ENCODE measurements at places on chromosomes 1 and 21.

DNA sequence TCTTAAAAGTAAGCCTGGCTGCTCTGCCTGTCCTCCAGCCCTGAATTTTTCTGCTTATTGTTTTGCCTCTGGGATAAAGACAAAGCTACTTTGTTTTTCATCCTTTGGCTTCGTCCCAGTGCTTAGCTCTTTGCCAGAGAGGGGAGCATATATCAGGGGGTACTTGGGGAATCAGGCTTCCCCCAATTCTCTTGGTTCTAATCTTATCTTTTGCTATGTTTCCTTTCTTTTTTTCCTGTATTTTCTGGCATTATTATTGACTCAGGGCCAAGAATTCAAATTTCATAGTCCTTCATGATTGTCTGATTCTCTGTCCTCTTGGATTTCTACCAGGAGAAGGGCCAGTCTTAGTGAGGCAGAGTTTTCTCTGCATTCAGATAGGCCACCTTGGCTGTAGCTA is 51.2 kb downstream of the GIPC2 start:
- no peak for DNase-seq

- no peak for DNase-seq
Measured at GRCh38 chr1:43449708-43450069, 4.0 kb downstream of the HYI start.

DNA sequence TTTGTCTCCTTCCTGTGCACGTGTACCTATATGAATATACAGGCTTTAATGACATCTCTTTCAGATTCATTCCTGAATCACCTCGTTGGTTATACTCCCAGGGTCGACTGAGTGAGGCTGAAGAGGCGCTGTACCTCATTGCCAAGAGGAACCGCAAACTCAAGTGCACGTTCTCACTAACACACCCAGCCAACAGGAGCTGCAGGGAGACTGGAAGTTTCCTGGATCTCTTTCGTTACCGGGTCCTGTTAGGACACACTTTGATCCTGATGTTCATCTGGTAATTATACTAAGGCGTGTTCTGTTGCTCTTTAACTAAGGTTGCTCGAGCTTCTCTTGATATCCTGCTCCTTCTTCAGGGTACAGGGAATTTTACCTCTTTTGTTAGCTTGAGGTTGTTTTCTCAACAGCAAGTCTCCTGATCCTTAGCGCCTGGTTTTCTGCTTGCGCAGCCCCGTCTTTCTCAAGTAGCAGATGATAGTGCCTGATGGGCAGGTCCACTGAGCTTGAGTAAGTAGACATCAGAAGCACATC is 55.1 kb downstream of the SLC22A15 start:
- DNase-seq = no peak

- no peak for DNase-seq
Measured at GRCh38 chr1:151570819-151571218, 30.7 kb downstream of the TUFT1 start.

DNA sequence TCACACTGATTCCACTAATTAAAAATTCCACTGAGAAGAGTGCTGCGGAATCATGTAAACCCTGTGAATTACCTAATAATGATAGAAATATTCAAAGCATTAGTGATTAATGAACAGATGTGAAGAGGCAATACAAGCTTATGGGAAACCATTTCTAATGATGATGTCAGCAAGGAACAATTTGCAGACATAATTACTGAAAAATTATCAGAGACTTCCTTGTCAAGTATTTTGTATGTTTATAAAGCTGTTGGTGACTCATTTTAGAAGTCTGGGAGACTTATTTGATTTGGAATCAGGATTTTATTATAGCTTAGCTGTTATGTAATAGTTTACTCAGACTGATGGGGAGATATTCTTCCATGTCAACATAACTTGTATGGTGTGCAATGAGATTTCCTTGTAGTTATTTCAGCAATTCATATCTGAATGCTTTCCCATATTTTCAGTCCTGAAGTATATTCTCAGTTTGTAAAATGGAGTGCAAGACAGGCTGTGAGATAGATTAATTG is 135.5 kb downstream of the TGFB2 start:
- DNase-seq = no peak

DNA sequence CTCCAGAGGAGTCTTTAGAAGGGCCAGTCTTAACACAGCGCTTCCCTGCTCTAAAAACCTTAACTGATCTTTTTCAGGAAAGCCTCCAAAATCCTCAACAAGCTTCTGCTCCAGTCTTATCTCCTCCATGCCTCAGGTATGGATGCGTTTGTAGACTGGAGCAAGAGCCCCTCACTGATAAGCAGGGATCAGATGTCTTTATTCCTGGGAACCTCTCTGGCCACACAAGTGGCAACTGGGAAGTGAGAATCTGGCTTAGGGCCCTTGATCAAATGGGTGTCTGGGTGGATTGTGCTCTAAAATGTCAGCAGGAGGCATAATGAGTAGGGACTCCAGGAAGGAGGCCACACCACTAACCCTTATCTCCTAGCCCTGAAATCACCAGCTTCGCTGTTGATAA is 1.4 kb downstream of the ZBTB8A start:
- no peak for DNase-seq

- no peak for DNase-seq
Measured at GRCh38 chr1:19973616-19974015, 5.8 kb downstream of the PLA2G2A start.

DNA sequence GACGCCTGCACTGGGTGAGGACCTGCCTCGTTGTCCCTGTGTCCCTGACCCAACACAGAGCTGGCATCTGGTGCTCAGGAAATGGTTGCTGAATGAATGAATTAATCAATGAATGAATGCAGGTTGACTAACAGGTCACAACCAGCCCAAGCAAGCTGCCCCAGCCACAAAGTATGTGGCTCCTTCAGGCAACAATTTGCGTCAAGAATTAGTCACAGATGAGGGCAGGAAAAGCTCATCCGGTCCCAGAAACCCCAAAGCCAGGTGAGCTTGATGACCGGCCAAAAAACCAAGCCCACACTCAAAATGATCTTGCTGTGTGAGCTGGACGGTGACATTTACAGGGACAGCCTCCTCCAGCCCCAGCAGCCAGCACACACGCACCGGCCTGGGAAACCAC is 40.6 kb upstream of the GPR153 start:
- peak; percentile 14 for DNase-seq

GRCh38 chr1:244368279-244368678 is 83.4 kb downstream of the ADSS2 start:
- DNase-seq = no peak

DNA sequence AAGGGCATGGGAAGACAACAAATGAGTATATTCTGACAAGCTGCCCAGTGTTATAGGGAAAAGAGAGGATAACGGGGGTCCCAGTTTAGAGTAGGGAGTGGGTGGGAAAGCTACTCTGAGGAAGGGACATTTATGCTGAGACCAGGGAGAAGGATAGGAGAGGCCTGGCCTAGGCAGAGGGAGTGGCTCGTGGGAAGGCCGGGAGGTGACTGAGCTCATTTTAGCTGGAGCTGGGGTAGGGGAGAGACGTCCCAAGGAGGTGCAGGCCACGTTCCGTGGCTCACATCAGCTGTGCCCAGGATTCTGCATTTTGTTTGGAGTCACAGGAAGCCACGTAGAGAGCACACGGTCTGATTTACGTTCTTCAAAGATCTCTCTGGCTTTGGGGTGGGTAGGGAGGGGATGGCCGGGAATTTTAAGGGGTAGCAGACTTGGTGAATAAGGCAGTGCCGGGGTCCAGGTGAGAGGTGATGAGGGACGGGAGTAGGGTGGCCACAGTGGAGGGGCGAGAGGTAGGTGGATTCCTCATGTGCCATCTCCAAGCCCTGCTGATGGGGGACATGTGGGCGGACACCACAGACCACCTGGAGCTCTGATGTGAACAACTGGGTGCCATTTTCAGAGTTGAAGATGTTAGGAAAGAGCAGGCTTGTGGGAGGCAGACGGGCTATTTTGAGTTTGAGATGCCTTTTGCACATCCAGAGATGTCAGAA is 4.7 kb downstream of the TINAGL1 start:
- DNase-seq = no peak

- DNase-seq = no peak
Measured at GRCh38 chr1:77776007-77776700, 3.3 kb upstream of the MIGA1 start.

DNA sequence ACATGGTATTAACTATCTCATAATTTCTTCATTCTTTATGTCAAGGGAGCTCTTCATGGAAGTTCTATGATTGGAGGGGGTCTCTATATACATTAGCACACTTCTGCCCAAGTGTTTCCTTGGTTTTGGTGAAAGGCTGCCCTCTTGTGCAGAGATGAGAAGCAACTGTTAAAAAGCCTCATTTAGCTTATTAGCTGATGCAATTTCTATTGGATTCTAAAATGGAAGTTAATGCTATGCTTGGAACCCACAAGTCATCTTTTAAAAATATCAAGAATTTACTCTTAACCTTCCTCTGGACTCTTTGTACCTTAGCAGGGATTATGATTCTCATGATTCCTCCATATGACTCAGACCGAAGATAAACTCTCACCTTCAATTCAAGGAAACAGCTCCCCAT is 328.9 kb downstream of the PTBP2 start:
- no peak for DNase-seq

DNA sequence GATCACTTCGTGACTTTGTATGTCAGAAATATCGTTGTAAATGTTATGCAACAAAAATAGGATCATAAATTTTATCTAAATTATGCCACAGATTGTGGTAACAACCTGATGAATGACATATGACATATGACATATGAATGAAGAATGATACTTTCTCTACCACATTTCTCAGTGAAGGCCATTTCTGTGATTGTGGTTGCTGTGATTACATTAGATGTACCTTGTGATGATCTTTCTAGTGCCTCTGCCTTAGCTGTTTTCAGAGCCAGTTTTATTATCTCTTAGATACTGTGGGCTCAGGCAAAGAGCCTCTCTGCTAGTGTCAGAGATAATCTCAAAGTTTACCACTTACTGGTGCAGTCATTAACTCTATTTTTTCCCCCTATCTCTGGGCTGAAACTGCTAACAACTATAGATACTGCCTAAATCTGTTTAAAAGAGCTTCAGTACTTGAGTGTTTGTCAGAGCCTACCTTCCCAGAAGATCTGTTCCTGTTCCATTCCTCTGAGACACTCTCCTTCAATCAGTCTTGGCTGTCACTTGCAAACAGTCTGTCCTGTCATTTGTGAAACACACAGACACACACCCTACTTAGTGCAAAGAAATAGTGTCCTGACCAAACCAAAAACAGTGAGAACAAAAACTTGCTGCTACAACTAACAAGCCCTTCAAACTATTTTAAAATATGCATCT is 55.5 kb downstream of the HMCN1 start:
- DNase-seq = no peak

- DNase-seq = peak; percentile 38
Measured at GRCh38 chr1:12434174-12434573, 183.8 kb downstream of the DHRS3 start.

DNA sequence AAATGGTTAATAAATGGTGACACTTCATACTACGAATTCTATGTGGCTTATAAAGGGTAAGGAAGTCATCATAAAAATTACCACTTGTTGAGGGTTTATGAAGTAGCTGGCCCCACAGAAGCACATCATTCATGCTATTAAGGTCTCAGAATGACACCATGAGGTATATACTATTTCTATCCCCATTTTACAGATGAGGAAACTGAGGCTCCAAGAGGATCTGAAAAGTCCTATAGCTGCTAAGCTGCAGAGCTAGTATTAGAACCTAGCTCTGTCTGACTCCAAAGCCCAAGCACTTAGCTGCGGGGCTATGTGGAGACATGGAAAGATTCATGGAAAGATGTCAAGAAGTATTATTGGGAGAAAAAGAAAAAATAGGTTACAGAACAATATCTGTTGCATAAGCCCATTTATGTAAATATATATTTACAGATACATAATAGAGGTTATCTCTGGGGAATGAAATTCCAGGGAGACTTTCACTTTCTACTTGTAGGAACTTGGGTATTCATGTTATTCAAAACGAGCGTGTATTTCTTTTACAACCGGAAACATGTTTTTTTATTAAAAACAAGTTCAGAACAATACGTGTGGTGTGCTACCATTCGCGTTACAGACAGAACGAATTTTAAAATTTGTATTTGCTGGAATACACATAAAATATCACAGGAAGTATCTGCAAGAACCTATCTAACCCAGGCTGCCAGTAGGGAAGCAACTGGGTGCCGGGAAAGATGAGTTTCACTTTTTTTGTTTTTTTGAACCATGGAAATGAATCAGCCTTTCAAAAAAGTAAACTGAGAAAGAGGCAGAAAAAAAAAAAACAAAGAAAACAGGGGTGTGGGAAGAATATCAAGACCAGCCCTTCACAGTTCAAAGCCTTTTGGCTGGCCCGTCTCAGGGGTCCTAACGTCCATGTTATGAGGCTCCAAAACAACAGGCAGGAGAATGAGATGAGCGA is 13.4 kb downstream of the SPOCD1 start:
- DNase-seq = no peak

GRCh38 chr1:193951984-193952383 is 765.6 kb upstream of the B3GALT2 start:
- no peak for DNase-seq

GRCh38 chr1:70247768-70248167 is 26.6 kb downstream of the SRSF11 start:
- DNase-seq = no peak

DNA sequence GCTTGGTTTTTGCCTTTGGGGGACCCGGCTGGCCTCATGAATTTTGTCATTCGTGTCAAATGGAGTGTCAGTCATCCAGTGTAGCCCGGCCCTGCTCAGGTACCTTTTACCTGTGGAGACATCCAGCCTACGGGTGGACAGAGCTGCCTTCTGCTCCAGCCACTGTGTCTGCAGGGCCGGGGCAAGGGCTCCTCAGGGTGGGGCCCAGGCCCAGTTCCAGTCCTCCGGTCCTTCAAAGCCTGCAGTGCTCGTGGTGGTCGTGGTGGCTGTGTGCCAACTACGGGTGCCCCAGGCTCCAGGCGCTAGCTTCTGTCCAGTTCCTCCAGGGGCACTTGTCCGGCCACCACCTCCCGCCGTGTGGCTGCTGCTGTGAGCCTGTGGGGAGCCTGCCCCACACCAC is 54.8 kb downstream of the TRIM11 start:
- no peak for DNase-seq

DNA sequence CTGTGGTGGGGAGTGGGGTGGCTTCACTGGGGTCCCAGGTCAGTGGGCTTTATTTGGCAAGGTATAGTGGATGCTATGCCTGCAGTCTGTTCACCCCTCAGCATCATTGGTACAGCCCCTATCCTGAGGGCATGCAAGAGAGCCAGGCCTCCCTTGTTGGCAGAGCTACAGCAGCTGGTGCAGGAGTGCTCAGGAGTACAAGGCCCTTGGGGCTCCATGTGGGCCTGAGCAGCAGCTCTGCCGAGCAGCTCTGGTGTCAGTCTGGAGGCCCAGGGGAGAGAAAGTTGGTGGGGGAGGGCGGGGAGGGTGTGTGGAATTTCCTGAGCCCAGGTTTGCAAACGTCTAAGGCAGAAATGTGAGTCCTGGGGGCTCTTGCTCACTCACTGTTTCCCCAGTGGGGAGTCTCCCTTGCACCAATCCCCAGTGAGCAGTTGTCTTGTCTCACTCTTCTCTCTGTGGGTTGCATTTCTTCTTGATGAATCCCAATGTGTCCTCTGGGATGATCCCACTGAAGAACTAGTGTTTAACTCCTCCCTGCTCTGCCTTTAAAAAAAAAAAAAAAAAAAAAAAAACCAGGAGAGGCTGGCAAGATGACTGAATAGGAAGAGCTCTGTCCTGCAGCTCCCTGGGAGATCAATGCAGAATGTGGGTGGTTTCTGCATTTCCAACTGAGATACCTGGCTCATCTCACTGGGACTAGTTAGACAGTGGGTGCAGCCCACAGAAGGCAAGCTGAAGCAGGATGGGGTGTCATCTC is 39.5 kb upstream of the CYP4X1 start:
- DNase-seq = no peak

- no peak for DNase-seq
Measured at GRCh38 chr1:230381585-230381984, 44.5 kb downstream of the PGBD5 start.

- DNase-seq = no peak
Measured at GRCh38 chr1:23613191-23614031, 54.1 kb upstream of the ID3 start.

Data from urothelium cell line (cell line).